Esophagus muscularis mucosa (tissue), 4 donors: ENCODE measurements at places on chromosomes 1 and 21.

DNA sequence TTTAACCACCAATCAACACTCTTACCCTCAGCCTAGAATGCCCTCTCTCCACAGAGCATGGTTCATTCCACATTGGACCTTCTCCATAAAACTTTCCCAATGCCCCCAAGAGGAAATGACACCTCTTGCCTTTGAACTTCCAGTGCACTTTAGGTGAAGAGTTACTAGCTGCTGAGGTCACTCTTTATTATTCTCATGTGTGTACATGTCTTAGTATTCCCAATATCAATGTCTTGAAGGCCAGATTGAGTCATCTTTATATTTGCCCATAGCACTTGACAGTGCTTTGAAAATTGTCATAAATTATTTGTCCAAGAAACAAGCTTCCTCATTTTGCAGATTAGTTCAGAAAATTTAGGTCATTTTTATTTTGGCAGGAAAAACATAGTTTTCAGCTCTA is 8.1 kb upstream of the DNASE2B start:
- no peak for DNase-seq

DNA sequence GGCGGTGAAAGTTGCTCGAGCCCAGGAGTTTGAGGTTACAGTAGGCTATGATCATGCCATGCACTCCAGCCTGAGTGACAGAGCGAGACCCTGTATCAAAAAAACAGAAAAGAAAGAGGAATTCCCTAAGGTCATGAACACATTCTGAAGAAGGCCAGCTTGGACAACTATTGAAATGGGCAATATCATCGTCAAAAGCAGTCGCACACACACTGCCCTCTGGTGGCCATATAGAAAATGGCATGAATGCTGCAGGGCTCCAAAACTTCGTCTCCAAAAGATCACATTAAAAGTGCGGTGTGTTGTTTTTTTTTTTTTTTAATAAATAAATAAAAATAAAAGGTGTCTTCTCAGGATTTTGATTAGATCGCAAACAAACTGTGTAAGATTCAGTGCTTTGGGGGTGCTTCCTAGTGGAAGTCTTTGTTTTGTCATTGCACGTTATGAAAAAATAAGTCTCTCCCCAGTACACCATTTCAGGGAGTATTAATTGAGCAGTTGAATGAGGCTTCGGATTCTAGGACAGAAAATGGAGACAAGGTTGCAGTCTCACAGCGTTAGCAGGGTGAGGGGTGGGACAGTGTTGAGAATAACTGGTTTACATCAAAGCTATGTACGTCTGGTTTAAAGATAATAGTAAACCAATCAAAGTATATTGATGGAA is 87.5 kb upstream of the FMN2 start:
- DNase-seq, result no peak

GRCh38 chr1:109891930-109892329 is 18.7 kb upstream of the CSF1 start:
- no peak for DNase-seq

- peak; percentile 14 for DNase-seq
Measured at GRCh38 chr1:203813581-203814341, 18.3 kb downstream of the ZBED6 start.

GRCh38 chr1:81827942-81828341 is 27.2 kb downstream of the ADGRL2 start:
- no peak for DNase-seq

DNA sequence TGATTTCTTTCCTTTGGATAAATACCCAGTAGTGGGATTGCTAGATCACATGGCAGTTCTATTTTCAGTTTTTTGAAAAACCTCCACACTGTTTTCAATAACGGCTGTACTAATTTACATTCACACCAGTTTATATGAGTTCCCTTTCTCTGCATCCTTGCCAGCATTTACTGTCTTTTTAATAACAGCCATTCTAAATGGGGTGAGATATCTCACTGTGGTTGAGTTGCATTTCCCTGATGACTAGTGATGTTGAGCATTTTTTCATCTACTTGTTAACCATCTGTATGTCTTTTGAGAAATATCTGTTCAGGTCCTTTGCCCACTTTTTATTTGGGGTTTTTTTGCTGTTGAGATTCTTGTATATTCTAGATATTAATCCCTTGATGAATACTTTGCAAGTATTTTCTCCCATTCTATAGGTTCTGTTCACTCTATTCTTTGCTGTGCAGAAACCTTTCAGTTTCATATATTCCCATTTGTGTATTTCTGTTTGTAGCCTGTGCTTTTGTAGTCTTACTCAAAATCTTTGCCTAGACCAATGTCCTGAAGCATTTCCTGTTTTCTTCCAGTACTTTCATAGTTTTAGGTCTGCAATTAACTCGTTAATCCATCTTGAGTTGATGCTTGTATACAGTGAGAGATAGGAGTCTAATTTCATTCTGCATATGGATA is 7.3 kb downstream of the HENMT1 start:
- DNase-seq, result no peak

GRCh38 chr1:18805925-18806849 is 53.3 kb downstream of the TAS1R2 start:
- DNase-seq, result no peak

- DNase-seq, result no peak
Measured at GRCh38 chr1:36458910-36459309, 5.3 kb downstream of the MRPS15 start.

GRCh38 chr1:83931658-83932253 is 67.2 kb downstream of the TTLL7 start:
- DNase-seq, result no peak

- DNase-seq, result no peak
Measured at GRCh38 chr1:156402331-156403020, 33.5 kb downstream of the RHBG start.

DNA sequence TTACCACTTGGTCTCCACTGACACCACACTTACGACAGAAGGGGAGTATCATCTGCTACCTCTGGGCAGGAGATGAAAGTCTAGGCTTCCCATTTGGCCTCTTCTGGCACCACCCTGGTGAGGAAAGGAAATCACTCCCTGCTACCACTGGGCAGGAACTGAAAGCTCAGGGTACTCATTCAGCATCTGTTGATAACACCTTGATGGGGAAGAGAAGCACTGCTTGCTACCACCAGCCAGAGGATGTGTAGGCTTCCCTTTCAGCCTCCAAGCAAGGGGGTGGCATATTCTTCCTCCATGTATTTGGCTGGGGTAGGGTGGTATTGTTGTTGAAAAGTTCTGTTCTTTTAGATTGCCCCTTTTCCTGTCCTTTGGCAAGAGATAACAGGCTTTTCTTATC is 115.0 kb downstream of the ACBD6 start:
- DNase-seq, result no peak

- DNase-seq, result no peak
Measured at GRCh38 chr1:224747578-224747977, 131.5 kb downstream of the CNIH3 start.

GRCh38 chr1:82525378-82525777 is 724.6 kb downstream of the ADGRL2 start:
- no peak for DNase-seq

DNA sequence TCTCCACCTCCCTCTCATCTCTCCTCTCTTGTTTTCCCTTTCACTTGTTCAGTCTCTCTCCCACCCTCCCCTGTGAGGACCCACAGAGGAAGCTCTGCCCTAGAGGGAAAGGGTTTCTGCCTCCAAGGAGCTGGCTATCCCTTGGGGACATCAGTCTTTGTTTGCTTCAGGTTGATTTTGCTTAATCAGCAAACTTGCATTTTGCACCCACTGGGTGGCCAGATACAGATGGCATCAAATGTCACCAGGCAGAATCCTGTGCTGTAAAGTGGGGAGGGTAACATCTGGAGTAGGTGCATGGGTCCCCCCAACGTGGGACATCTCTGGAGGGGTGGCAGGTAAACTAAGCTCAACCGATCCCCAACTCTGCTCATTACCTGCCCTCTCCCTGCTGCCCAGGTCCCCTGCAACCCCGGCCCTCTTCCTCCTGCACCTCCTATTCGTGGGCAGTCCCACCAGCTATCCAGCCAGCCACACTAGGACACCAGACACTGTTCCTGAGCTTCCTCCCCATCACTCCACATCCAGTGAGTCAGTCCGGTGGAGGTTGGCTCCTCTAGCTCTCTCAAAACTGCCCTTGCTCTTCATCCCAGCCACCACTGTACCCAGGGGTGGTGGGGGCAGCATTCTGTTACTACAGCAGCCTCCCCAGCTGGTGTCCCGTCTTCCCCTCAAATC is 123.3 kb downstream of the KCNN3 start:
- no peak for DNase-seq

GRCh38 chr1:109775398-109775797 is 11.7 kb upstream of the EPS8L3 start:
- no peak for DNase-seq

DNA sequence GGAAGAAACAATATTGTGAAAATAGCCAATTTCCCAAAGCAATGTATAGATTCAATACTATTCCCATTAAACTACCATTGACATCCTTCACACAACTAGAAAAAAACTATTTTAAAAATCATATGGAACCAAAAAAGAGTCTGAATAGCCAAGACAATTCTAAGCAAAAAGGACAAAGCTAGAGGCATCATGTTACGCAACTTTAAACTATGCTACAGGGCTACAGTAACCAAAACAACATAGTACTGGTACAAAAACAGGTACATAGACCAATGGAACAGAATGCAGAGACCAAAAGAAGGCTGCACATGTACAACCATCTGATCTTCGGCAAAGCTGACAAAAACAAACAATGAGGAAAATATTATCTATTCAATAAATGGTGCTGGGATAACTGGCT is 233.3 kb upstream of the TMPRSS15 start:
- no peak for DNase-seq

DNA sequence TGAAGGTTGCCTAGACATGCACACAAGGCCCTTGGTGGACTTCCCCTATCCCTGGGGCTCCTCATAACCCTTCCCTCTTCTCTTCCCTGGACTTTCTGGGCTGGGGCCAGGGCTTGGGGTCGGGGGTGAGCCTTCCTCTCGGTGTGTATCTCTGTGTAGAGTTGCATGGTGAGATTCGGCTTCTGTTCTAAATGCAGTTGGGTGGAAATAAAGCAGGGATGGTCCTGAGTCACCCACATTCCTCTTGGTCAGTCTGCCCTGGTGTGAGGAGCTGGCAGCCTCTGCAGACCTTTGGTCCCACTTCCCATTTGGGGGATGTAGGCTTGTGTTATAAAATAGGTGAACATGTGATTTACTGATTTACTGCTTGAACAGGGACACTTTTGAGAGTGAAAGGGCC is 38.0 kb downstream of the ADARB1 start:
- no peak for DNase-seq

DNA sequence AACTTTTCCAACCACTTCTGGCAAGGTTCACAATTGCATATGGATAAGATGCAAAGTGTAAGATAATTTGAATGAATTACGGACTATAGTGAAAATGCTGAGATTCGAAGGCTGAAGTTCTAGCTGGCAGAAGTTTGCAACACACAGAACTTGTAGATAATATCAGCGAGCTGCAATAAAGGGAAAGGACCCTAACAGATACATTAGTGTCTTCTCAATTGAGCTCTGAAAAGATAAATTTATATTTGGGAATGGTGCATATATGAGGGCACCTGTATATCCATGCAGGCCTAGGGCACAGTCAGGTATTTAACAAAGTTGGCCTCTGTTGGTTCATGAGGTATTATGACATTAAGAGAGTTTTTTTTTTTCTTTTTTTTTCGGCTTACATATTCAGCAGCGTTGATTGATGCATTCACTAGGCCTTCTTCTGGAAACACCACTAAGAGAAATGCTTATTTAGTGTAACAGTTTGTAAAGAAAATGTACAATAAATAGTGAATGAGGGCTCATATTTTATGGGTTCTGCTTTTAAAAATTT is 2.2 kb downstream of the NFIA start:
- no peak for DNase-seq

GRCh38 chr1:91152331-91152730 is 130.5 kb upstream of the ZNF644 start:
- DNase-seq, result peak; percentile 45
